ENCODE measurements at places on chromosomes 2 and 18.

- no peak for DNase-seq
These were observed 1079.9 kb upstream of the PIK3C3 start for GRCh38 chr18:40875101-40875615.

DNA sequence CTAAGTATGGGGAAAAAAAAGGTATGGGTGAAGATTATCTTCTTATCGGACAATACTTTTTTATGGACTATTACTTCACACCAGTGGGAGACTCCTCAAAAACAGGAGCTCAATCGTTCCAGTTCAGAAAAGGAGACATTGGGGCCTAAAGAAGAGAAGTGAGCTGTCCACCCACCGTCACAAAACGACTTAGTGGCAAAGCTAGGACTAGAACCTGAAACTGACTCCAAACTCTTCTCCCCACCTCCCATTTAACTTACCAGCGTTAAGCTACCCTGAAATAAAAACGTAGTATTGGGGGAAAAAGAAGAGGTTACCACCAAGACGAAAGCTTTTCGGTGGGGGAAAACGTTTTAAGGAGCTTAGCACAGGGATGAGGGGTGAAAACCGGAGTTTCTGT lies 503 bp downstream of the GTF3C3 start:
- DNase-seq, result no peak

DNA sequence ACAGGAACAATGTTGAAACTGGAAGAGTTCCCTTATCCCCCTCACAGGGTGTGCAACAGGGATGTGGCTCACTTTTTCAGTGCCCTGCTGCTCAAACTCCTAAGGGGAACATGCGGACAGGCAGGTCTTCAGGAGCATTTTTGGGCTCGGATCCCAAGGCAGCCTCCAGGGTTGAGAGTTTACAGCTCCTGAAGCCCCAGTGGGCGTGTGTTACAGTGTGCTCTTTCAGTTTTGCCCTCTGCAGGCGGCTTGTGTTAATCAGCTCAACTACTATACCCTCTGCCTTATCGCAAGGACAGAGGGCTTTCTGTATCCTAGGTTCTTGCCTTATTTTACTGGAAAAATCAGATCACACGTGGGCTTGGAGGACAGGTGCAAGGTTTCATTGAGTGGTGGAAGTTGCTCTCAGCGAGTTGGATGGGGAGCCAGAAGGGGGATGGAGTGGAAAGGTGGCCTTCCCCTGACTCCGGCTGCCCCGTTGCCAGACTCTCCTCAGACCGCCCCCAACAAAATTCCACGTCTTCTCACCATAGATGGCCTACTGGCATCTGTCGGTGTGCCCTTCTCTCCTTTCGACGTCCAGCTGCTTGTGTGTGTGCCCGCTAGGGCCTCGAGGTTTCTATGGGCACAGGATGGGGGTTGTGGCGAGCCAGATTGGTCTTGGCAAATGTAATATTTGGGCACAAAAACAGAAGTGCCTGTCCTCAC lies 541.9 kb downstream of the TMX3 start:
- DNase-seq, result no peak

GRCh38 chr2:46769809-46770208 lies 145.8 kb downstream of the MCFD2 start:
- DNase-seq, result no peak

DNA sequence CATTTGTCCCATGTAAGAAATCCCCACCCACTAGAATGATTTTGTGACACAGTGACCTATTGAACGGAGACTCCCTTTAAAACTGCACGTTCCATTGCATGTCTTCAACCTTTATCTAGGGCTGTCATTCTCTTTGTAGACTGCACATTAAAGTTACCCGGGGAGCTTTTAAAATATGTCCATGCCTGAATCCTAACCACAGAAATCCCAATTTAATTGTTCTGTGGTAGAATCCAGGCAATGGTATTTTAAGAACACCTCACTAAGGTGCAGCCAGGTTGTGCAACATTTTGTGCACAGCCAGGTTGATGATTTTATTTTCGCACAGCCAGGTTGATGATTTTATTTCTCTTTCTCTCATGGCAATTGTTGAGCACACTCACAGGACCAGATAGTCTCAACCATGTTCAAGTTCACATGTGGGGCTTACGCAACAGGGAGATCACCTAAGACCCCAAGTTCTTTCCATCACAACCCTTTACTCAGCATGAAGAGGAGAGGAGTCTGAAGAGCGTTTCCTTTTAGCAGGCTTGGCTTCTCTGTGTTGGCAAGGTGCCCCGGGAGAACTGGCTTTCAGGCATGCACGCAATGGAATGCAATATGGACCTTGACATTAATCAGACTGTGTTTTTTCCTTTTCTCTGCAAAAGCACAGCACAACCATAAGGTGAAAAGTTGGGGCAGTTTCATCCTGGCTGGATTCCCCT lies 467.3 kb upstream of the ETAA1 start:
- DNase-seq, result no peak

GRCh38 chr18:73664896-73665295 lies 482.7 kb downstream of the FBXO15 start:
- DNase-seq, result no peak

DNA sequence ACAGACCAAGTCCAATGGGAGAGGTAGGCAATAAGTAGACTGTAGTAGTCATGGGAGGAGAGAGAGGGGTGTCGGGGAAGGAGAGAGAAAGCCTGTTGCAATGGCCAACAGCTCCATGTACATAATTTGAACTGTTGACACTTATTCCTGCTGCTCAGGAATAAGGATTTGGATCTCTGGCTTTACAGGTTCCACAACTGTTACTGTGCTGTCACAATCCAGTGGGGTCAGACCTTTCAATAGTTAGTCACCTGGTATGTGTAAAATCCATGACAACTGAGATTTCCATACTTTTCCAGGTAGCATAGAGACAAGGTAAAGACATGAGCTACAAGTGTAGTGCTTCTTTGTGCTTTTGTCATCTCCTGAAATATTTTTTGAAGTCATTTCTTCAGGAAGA lies 47.5 kb upstream of the RIOK3 start:
- no peak for DNase-seq

DNA sequence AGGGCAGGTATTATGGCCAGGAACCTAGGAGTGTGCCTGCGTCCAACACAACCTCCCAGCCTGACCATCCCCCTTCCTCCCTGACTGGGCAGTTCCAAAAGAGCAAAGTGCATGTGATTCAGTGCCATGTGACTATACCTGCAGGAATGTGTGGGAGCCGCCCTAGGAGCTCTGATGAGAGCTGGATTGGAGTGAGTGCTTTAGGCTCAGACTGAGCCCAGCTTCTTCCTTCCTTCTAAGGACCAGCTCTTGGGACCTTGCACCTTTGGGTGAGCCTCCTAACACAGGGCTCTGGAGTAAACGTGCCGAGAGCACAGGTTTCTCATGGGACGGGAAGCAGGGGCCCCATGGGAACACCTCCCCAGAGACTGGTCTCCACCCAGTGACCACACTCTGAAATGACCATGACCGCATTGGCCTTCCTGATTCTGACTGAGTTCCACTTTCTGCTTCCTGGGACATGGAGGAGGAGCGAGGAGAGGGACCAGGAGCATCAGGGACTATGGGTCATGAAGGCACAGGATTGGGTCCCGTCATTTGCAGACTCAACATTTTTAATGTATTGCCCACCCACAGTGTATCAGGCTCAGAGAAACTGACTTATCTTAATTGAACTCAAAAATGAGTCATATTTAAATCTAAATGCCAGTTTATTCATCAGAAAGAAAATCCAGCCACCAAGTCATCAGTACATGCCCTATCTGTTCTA lies 87.8 kb upstream of the BCL2L11 start:
- DNase-seq, result no peak

- no peak for DNase-seq
These were observed 254.9 kb downstream of the ZNF521 start for GRCh38 chr18:25097057-25097456.

DNA sequence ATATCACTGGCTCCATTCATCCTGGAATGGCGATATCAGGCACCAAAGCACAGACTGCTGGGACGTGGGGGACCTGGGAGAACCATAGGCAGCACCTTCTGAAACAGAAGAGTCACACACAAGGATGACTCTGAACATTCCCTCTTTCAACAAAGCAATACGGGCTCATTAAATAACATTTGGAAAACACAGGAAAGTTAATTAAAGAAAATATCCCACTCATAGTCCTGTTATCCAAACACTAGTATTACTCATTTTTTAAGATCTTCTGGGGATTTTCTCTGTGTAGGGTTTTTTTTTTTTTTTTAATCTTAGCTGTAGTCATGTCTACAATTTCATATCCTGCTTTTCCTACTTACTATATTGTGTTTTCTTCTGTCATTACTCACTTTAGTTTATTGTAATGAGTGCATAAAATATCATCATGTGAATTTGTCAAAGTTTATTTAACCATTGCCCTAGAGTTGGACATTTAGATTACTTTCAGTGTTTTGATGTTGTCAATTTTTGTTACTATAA lies 70.0 kb upstream of the SP3 start:
- no peak for DNase-seq

DNA sequence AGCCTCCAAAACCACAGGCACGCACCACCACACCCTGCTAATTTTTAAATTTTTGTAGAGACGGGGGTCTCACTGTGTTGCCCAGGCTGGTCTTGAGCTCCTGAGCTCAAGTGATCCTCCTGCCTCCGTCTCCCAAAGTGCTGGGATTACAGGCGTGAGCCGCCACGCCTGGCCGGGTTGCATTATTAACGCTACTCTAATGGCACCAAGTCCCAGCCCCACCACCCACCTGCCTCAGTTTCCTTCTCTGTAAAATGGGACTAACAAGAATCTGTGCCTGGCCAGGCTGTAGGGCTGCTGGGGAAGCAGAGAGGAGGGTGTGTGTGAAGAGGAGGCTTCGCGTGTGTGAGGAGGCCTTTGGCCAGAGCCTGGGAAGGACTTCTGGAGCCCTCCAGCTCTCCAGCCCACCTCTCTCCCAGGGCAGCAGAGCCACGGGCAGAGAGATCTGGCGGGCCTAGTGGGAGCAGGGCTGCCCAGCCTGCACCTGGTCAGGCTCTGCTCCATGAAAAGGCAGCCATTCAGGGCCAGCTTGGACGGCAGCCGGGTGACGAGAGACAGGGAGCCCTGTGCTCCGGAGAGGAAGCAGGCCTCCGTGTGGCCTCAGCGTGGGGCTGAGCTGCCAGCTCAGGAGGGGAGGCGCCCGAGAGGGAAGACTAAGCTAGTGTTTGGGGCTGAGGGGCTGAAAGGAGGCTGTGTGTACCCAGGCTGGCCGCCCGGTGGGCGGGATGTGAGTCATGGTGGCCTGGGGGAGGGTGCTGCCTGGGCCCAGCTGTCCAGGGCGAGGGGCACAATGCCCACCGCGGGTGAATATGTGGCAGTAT lies 7.4 kb upstream of the B3GNT7 start:
- no peak for DNase-seq

- no peak for DNase-seq
These were observed 410.1 kb upstream of the TCF4 start for GRCh38 chr18:55998071-55998522.

DNA sequence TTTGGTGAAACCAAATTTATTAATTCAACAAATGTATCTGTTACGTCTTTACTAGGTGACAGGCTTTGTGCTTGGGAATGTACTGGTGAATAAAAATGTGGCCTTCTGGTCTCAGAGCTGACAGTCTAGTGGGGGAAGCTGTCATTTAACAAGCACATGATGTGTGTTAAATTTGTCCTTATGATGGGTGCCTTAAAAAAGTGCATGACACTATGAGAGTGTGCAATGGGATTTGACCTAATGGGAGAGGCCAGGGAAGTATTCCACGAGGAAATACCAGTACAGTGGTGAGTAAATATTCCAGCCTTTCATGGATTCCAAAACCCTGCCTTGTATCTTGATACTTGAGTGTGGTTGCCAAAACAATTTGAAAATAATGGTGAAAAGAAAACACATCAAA lies 308.9 kb downstream of the PLCL1 start:
- no peak for DNase-seq

DNA sequence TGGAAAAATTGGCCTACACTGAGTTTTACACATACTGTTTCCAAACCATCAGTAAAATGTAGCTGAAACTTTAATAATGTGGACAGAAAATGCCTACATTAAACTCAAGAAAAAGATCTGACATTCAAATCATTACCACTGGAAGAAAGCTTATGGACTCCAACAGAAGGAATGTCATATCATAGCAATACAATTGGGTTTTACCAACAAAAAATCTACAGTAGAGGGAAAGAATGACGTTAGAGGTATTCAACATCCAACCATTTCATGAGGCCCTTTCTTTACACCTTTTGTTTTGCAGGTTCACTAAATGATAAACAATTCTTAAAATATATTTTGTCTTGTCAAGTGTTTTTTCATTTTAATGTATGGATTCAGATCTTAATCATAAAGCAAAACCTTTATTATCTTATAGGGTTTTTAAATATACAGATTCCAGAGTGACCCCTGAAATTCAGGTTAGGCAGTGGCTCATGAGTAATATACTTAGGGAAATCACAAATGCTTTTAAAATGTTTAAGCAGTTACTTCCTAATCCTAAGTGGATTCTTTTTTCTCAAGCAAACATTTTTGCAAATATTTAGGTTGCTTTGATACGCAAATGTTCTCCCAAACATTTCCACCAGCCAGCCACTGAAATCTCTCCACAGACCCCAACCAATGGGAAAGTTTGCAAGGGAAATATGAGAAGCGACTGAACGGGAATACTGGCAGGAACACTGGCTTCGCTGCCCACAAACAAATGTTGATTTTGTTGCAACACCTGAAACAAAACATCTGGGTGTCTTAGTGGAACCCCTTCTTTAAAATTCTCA lies 168.7 kb downstream of the TCF4 start:
- DNase-seq, result no peak

DNA sequence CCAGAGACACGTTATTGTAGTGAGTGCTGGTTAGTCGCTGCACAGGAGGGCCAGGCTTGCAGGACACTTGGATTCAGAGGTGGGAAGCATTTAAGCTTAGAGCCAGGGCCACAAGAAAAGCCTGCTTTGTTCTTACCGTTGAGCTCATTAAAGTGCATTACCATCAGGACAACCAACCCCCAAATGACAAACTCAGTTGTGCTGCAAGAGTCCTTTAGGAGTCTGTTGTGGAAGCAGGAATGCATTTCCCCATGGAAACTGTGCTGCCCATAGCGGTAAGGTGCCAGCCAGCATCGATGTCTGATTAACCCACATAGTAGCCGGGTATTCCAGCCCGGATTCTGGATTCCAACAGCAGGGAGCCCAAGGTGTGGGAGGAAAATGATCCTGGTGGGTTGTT lies 23.4 kb upstream of the REEP1 start:
- no peak for DNase-seq

DNA sequence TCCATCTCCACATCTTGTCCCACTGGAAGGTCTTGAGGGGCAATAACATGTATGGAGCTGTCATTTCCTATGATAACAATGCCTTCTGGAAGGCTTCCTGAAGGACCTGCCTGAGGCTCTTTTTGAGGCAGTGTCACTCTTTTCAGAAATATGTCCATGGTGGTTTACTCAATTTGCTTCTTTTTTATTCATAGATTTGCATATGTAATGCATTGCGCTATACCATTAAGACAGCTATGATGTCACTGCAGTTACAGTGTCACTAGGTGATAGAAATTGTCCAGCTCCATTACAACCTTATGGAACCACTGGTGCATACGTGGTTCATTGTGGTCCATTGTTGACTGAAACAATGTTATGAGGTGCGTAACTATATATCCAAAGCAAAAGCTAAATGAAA lies 19.9 kb downstream of the NABP1 start:
- no peak for DNase-seq
